Mucosa of descending colon (tissue), 3 donors: ENCODE measurements at places on chromosomes 6 and 20.

DNA sequence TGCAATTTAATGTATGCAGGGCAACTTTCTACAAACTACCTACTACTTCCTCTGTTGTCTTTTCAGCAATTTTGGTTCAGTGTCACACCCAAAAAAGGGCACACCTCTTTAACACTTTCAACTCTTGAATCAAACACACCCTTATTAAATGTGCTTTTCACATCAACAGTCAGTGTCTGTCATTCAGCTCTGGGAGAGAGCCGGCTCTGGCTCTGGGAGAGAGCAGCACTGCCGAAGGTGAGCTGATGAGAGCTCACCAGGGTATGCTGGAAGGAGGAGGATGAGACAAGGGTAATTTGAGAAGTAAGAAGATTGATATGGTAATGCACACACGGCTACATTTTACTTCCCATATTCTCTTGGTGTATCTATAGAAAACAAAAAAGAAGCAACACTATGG lies 134.3 kb downstream of the RTN4IP1 start:
- no peak for DNase-seq

DNA sequence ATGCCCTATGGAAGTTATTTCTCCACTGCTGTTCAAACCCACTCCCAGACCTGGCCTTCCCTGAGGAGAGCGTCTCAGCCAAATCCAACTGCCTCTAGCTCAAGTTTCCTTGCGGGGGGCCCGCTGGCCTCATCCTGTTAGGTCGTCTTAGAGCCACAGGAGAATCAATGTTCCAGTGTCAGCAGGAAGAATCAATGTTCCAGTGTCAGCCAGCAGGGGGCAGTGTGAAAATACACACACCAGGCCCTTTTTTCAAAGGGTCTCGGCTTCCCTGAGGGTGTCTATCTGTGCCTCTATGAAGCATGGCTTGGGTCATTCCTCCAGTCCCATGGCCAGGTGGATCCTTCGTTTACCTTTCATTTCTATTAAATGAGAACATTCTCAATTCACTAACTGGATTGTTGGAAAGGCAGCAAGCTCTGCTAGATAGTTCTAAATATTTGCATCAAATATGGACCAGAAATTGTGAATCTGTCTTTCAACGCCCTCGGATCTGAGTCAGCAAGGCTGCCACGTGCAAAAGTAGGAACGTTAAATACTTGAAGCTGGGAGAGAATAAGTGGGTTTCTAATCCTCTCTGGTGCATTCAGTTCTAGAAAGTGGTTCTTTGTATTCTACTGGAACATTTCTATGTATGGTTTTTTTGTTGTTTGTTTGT lies 19.2 kb downstream of the PRND start:
- peak; percentile 79 for DNase-seq

GRCh38 chr6:136696238-136696637 lies 96.0 kb downstream of the MAP3K5 start:
- no peak for DNase-seq

DNA sequence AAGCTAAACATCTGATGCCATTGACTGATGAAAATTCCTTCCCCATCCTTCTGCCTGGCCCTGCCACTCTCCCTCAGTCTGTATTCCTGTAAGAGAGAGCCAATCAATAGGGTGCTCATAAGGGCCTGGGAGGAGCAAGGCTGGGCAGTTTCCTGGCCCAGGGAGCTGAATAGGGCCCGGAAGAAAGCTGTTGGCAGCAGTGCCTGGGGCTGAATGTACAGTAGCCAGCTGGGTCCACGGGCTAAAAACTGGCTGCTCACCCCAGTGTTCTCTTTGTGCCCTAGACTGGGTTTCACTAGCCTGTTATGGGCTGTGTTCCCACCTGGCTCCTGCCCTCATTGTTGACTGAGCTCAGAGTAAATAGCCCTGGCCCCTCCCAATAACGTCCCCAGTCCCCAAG lies 1.7 kb upstream of the WFDC2 start:
- peak; percentile 48 for DNase-seq

GRCh38 chr20:33672426-33673113 lies 1.7 kb downstream of the NECAB3 start:
- peak; percentile 40 for DNase-seq

DNA sequence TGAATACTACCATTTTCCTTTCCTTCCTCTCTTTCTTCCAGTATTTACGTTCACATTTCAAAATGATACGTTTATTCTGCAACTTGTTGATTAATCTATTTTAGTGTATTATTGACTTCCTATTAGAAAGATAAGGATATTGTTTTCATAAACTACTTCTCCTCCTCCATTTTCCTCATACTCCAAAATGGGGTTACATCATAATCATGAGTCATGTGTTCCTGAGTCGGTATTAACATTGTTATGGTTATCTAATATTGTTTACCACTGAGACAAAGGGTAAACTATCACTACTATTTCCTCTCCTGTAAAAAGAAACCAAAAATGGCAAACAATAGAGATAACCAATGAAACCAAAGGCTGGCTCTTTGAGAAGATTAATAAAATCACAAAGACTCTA lies 126.5 kb upstream of the CDYL start:
- DNase-seq: no peak

DNA sequence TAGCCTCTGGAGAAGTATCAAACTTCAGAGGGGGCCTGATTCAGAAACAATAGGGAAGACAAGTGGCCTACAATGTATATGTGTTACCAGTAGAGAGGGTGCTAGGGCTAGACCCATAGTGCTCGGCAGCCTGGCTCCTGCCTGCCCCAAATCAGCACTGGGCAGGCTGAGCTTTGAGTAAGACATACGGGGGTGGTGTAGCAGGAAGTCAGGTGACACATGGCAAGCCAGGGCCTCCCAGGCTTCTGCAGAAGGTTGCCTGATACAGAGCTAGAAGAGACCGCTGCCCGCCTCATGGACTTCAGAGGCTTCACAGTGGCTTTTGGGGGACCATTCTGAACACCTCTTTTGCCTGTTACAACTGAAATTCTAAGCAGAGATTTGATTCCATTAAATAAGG lies 43.4 kb downstream of the RALY start:
- DNase-seq: no peak
